ENCODE measurements at places on chromosomes 3 and 15.

DNA sequence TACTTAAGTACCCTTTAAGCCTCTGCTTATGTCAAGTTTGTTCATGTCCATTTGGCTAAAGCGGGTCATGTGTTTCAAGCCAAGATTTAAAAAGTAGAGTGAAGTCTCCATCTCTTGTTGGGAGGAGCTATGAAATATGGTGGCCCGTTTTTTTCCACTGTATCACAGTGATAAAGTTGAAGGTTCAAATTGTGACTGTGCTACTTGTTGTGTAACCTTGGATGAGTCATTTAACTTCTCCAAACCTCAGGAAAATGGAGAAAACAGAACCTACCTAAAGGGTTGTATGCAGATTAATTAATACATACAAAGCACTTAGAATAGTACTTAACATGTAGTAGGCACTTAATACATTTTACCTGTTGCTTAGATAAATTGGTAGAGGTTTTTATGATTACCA, 43.4 kb downstream of the SNAPC5 start:
- no peak for DNase-seq

DNA sequence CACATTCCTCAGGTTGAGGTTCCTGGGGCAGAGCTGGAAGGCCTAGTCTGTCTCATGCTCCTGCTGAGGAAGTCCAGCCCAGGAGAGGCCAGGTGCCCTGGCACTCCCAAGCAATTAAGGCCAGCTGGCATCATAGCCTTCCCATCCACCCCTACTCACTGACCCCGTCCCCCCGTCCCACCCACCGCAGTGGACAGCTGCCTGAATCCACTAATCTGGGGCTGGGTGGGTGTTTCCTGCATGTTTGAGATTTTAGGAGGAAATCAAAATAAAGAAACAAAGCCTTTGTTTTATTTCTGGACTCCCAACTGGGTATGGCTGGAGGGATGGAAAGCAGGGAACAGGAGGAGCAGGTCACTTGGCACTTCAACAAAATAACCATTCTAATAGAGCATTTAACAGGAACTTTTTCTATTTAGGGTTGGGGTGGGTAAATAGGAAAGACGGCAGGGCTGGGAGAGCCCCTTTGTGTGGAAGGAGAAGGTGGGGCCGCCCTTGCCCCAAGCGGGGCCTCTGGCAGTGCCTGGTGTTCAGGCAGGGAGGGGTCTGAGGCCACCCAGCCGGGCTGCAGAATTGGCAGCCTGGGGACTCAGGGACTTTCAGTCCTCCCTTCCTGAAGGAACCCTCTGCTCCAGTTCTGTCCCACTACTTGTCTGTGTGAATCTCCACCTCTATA, 8.5 kb downstream of the MRAS start:
- no peak for DNase-seq

DNA sequence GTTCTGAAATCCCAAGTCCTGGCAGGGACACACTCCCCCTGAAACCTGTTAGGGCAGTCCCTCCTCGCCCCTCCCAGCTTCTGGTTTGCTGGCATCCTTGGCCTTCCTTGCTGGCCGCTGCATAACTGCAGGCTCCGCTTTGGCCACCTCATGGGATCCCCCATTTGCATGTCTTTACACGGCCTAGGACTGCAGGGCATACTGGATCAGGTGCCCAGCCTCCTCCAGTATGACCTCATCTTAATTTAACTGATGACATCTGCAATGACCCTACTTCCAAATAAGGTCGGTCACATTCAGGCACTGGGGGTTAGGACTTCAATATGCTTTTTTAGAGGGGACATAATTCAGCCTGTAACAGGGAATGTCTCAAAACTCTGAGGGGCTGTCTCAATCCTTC, 173.3 kb downstream of the RAB11A start:
- DNase-seq = no peak

DNA sequence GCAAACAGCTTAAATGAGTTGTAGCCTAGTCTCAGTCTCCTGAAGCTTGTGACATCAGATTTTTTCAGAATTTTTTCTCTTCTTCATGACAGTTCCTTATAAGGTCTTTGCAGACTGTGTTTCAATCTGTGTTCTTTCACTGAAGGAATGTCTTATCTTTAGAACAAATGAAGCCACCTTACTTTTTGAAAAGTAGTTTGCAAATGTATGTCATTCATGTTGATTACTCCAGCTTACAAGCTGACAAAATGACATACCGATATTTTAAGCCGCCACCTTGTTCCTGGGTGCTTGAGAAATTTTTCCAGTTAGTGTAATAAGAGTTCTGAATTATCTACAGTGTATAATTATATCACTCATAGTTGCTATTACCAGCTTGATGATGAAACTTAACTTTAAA, 57.0 kb downstream of the ASTE1 start:
- no peak for DNase-seq

DNA sequence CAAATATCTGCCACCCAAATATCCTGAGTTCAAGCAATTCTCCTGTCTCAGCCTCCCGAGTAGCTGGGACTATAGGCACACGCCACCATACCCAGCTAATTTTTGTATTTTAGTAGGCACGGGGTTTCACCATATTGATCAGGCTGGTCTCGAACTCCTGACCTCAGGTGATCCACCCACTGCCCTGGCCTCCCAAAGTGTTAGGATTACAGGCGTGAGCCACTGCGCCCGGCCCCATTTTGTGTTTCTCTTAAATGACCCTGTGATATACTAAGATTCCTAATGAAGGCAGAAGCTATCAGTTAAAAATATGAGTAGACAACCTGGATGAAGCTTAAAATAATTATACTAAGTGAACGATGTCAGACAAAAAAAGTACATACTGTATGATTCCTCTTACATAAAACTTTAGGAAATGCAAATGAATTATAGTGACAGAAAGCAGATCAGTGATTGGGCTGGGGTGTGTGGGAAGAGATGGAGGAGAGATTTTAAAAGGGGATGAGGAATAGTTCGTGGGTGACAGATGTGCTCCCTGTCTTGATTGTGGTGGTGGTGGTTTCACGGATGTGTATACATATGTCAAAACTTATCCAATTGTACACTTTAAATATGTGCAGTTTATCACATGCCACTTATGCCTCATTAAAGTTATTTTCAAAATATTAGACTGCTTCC, 3.8 kb upstream of the KLHL40 start:
- no peak for DNase-seq

- DNase-seq = no peak
These were observed 90.5 kb upstream of the DGKG start for GRCh38 chr3:186452517-186452916.

- DNase-seq = no peak
These were observed 18.2 kb downstream of the IDH3A start for GRCh38 chr15:78167227-78167888.

- no peak for DNase-seq
These were observed 458.5 kb downstream of the AGBL1 start for GRCh38 chr15:86538141-86538540.

DNA sequence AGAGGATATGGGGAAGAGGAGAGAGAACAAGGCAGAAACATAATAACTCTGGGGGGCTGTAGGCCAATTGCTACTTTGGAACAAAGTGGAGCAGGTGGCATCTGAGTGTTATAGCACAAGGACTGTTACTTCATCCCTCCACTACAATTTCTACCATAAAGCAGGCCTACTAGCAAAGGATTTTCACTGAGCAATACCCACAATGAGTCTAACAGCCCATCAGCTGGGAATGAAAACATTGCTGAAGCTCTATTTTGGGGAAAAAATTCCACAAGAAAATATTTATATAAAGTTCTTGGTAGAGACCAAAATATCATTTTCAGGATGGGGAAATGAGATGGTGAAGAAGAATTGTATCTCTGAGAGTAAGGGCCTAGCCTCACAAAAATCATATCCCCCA, 3.6 kb upstream of the SHC4 start:
- DNase-seq = no peak

GRCh38 chr15:89490814-89491315, 5.5 kb downstream of the RHCG start:
- DNase-seq = no peak

GRCh38 chr15:101808201-101808600, 3.8 kb upstream of the OR4F15 start:
- no peak for DNase-seq

All from K562 (cell line).